ENCODE measurements at places on chromosomes 16 and 17. TPM values are rescaled to one million over a fixed set of nuclear protein-coding genes. Genes with fewer than 3 reads are reported as not detected.

Gene ZNF174
- total RNA-seq = 10.2 TPM

Gene LRRC59
- total RNA-seq = 261 TPM

Gene CDK12
- total RNA-seq = 49.2 TPM

Gene SLC5A2
- 0.07 TPM for total RNA-seq

Gene ABCC6
- total RNA-seq = under 0.01 TPM

Gene ITGAX
- total RNA-seq = 0.27 TPM

Gene CHTF18
- 49.1 TPM for total RNA-seq

Gene CSH1
- total RNA-seq = not detected

Gene TNFRSF17
- total RNA-seq = not detected

Gene MXRA7
- total RNA-seq = 88.2 TPM

Gene CCL4L2
- total RNA-seq = not detected

Gene EME1
- total RNA-seq = 4.7 TPM

Gene SYT17
- 0.53 TPM for total RNA-seq

Gene TEDC2
- 11.6 TPM for total RNA-seq

Gene TMEM92
- total RNA-seq = 0.07 TPM

Gene KCNH6
- not detected for total RNA-seq

Gene GP2
- not detected for total RNA-seq

Gene PRAC2
- not detected for total RNA-seq

Gene HOXB3
- total RNA-seq = 15.2 TPM

Gene TCAP
- 0.13 TPM for total RNA-seq

Gene CHST6
- total RNA-seq = 1.3 TPM

Gene KRTAP4-4
- not detected for total RNA-seq

Gene SF3B3
- total RNA-seq = 239 TPM

Gene CHAD
- total RNA-seq = not detected

Gene CCL1
- not detected for total RNA-seq

Gene NECAB2
- total RNA-seq = 0.13 TPM

Gene EFNB3
- total RNA-seq = 0.53 TPM

Gene EMP2
- 37.6 TPM for total RNA-seq

Gene GDPD3
- 1.7 TPM for total RNA-seq

Gene PMFBP1
- total RNA-seq = 0.14 TPM

Gene CFAP119
- total RNA-seq = 1.5 TPM

Gene TENT4B
- 17.2 TPM for total RNA-seq

Gene KRT28
- total RNA-seq = not detected

Gene CCL16
- total RNA-seq = 1.1 TPM

Gene PROCA1
- 1.3 TPM for total RNA-seq

Gene PLD6
- 2.1 TPM for total RNA-seq

Gene CLEC19A
- not detected for total RNA-seq

Gene PAQR4
- total RNA-seq = 10.9 TPM

Gene SYNGR3
- 1.3 TPM for total RNA-seq

Gene CDH15
- not detected for total RNA-seq

Gene KRTAP2-2
- total RNA-seq = not detected

Gene DPEP3
- not detected for total RNA-seq

Gene EVI2A
- total RNA-seq = 0.80 TPM

Gene KRT35
- not detected for total RNA-seq

Gene G6PC1
- total RNA-seq = not detected

Gene GPR139
- total RNA-seq = not detected

Gene PIK3R5
- total RNA-seq = not detected

Gene ANKFN1
- total RNA-seq = 1.2 TPM

Gene TMEM100
- total RNA-seq = not detected

Gene OR3A3
- total RNA-seq = not detected

Gene ENPP7
- total RNA-seq = not detected

Gene PRR15L
- total RNA-seq = not detected
